ENCODE measurements at places on chromosomes 16 and 17.

DNA sequence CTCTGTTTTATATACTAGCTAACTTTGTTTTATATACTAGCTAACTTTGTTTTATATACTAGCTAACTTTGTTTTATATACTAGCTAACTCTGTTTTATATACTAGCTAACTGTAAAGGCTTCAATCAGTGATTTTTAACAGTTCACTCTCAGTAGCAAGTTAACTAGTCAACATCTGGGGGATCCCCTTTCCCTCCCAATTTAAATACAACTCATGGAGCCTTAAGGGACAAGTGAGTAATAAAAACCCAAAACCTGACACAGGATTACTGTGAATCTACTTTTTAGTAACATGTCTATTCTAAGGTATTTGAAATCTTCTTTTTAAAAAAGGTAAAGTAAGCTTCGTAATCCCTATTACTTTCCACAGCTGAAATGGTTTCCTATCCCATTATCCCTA, 32.2 kb downstream of the FAM222B start:
- DNase-seq: no peak

GRCh38 chr17:50036455-50037261, 19.3 kb upstream of the ITGA3 start:
- DNase-seq: no peak

- DNase-seq: no peak
Observed at GRCh38 chr17:69062860-69063581, 2.3 kb upstream of the ABCA9 start.

DNA sequence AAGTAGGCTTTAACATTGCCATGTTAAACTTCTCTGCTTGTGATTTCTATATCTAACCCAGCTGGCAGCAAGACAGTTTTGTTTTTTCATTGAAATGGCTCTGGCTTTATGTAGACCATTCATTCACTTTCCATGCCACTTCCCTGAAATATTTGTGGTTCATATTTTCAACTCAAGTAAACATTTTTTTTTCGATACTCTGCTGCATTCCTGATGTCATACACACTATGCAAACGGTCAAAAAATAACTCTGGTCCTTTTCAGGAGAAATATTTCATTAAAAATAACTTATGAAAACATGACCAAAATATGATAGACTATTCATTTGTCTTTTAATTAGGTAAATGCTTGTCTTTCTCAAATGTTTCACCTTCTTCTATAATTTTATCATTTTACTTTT, 116.3 kb downstream of the USP22 start:
- no peak for DNase-seq

DNA sequence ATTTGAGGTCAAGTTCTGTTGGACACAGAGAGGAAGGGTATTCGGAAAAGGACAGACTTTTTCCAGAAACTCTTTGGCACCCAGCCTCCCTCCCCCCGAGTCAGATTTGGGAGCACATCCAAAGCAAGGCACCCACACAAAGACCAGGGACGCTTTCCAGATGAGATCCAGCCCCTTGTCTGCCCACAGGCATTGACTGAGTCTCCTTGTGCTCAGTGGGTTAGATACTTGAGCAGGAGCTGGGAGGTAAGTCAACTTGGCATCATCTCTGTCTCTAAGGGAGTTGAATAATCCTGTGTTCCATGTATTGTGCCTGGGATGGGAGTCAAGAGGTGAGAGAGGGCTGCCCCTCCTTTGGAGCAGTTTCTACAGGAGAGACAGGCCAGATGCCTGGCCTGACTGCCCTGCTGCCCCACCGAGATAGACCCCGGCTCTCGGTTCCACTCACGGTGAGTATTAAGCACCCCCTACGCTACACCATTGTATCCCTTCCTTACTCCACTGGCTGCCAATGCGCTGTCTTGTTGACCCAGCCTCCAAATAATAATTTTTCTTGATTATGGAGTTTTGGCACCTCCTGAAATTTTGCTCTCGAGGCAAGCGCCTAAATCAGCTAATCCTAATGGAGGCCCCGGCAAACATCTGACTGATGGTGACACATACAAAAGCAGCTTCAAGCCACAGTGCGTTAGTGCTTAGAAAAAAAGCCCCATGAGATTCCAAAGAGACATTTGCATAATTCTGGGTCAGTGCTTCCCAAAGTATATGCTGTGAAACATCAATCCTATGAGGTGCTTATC, 29.6 kb upstream of the MAP3K14 start:
- DNase-seq: no peak

DNA sequence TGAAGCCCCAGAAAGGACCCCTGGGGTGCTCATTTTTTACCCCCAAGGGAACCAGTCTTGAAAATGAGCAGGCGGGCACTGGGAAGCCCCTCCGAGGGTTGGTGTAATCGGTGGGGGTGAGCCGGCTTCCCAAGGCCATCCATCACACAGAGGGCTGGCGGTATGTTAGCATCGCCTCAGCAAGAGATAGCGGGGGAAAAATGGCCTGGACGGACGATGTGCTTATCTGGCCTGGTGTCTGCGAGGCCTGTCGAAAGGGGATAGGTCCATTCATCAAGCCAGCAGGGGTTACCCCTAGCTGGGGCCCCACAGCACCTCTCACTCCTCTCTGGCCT, 188.9 kb downstream of the IRF8 start:
- no peak for DNase-seq

Data from stimulated activated CD4-positive, alpha-beta T cell treated with anti-CD3 and anti-CD28 coated beads, Interleukin-1b, Interleukin-23, amount 100 ng/mL, for 48 hours (primary cell).